ENCODE measurements at places on chromosomes 11 and 22.

GRCh38 chr22:48275412-48275811 is 1513.0 kb downstream of the TBC1D22A start:
- peak; percentile 55 for DNase-seq

GRCh38 chr11:30295178-30295885 is 27.6 kb upstream of the ARL14EP start:
- DNase-seq, result no peak

GRCh38 chr11:113979431-113979830 is 4.5 kb downstream of the HTR3A start:
- no peak for DNase-seq

DNA sequence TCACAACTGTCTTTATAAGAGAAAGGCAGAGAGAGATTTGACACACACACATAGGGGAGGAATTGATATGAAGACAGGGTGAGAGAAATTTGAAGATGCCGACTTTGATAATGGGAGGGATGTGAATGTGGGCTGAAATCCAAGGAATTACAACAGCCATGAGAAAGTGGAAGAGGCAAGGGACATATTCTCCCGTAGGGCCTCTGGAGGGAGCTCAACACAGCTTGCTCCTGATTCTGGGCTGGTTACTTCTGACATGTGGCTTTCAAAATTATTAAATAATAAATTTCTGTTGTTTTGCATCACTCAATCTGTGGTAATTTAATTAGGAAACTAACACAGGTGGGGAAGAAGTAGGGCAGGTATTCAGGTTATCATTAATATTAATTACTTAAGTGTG is 282.9 kb downstream of the LUZP2 start:
- DNase-seq, result no peak

GRCh38 chr11:33237039-33237597 is 20.1 kb upstream of the HIPK3 start:
- DNase-seq, result no peak

DNA sequence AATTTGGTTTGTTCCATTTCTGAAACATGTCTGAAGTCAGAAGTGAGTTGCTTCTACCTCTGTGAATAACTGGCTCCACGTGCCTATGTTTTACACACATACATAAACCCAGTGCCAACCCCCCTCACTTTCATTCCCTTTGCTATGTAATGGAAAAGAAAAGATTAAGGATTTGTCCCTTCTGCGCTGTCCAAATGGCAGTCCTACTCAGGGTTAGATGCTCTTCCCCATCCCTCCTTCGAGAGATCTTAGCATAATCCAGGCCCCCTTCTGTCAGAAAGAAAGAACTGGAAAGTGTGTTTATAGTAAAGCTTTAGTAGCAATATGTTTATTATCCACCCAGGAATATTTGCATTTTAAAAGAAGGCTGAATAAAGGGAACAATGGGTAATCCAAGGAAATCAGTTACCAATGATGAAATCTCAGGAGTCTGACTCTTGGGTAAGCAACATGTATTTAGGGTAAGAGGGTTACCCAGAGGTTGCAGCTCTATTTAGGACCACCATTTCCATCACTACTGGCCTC is 3.1 kb upstream of the LAYN start:
- no peak for DNase-seq

DNA sequence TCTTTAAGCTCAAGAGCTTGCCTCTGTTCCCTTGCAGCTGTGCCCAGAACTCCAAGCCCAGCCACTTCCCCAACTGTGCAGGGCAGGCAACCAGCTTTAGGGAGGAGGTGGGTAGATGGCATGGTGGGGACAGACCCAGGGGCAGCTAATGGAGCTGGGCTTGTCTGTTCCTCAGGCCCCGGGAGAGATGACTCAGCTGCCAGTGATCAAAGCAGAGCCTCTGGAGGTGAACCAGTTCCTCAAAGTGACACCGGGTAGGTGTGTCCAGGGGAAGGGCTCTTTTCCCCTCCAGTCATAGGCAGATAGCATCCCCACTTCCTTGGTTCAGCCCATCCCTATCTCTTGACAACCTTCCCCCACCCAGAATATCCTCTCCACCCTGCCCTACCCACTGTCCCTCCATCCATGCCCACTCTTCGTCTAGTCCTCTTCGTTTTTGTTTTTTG is 32.4 kb downstream of the CREB3L1 start:
- DNase-seq, result no peak

All from activated effector memory CD4-positive, alpha-beta T cell treated with anti-CD3 and anti-CD28 coated beads, Interleukin-2, amount 50 U/mL, for 16 hours (primary cell).